ENCODE measurements at places on chromosomes 6 and 20. TPM values are rescaled to one million over a fixed set of nuclear protein-coding genes. Genes with fewer than 3 reads are reported as not detected.
A peak's percentile ranks its signal among the peaks of the same experiment; 100 is the strongest.

C6orf52 gene
- 3.0 TPM for total RNA-seq

HMGN3 gene
- 118 TPM for total RNA-seq

EEF1A2 gene
- 0.74 TPM for total RNA-seq

BACH2 gene
- 0.28 TPM for total RNA-seq

SAMD3 gene
- 0.43 TPM for total RNA-seq

GMPR gene
- total RNA-seq: 1.1 TPM

HUS1B gene
- total RNA-seq: 0.45 TPM

PPP2R5D gene
- 29.5 TPM for total RNA-seq

MICA gene
- total RNA-seq: 7.6 TPM

IL20RA gene
- 0.08 TPM for total RNA-seq

- DNase-seq: no peak
- no peak overlapping the region for H3K4me3 ChIP-seq
- no peaks in the 10 kb centered on the region for H3K4me1 ChIP-seq
- no peaks in the 10 kb centered on the region for H3K36me3 ChIP-seq
- H3K27ac ChIP-seq: no peak overlapping the region
Observed at GRCh38 chr6:132964868-132965382, 150.6 kb downstream of the RPS12 start.

- H3K4me1 ChIP-seq: peaks cover 7% of the 10 kb centered on the region
- no peak for DNase-seq
- no peaks in the 10 kb centered on the region for H3K36me3 ChIP-seq
- H3K4me3 ChIP-seq: no peak overlapping the region
- H3K27me3 ChIP-seq: no peaks in the 10 kb centered on the region
- H3K27ac ChIP-seq: no peak overlapping the region
Observed at GRCh38 chr6:43767553-43768505, 2.2 kb upstream of the VEGFA start.

- H3K27me3 ChIP-seq: no peaks in the 10 kb centered on the region
- DNase-seq: no peak
- H3K4me1 ChIP-seq: no peaks in the 10 kb centered on the region
- no peak overlapping the region for H3K27ac ChIP-seq
Observed at GRCh38 chr6:15520626-15521203, 142.1 kb downstream of the DTNBP1 start.

GRCh38 chr6:170497841-170498301, 55.2 kb downstream of the PSMB1 start:
- H3K27ac ChIP-seq: no peak overlapping the region
- H3K4me3 ChIP-seq: no peak overlapping the region
- no peaks in the 10 kb centered on the region for H3K4me1 ChIP-seq
- no peak for DNase-seq
- H3K27me3 ChIP-seq: no peaks in the 10 kb centered on the region

DNA sequence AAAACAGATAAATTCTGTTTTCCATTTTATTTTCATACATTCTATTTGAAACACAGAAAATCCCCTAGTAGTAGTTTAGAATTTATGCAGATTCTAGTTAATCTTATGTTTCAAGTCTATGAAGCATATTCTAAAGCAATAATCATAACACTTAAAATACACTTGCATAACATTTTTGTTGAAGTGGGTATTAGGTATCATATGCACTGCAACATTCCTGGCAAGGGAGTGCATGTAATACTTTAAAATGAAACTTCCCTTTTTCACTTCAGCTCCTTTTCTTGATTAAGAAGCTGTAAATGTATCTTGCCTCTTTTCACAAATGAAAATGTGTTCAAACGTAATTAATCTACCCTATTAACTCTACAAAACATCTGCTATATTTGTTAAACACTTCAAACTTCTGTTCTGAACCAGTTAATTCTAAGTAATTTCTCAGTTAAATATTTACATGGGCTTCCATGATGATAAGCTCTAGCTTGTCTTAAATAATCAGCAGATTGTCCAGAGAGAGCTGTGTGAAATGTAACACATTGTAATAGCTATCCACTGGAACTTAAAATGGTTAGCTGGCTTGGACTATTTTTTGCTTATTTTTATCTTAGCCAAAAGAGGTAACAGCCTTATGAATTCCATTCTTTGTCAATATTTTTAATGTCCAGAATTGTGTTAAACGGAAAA, 192.8 kb downstream of the COL19A1 start:
- no peaks in the 10 kb centered on the region for H3K27me3 ChIP-seq
- H3K36me3 ChIP-seq: peaks cover 1% of the 10 kb centered on the region
- DNase-seq: no peak
- H3K4me1 ChIP-seq: no peaks in the 10 kb centered on the region
- no peak overlapping the region for H3K4me3 ChIP-seq

- no peak for DNase-seq
- H3K36me3 ChIP-seq: peaks cover 3% of the 10 kb centered on the region
- no peak overlapping the region for H3K27ac ChIP-seq
- H3K4me1 ChIP-seq: no peaks in the 10 kb centered on the region
- H3K4me3 ChIP-seq: no peak overlapping the region
Observed at GRCh38 chr6:100833972-100834574, 47.1 kb downstream of the ASCC3 start.

DNA sequence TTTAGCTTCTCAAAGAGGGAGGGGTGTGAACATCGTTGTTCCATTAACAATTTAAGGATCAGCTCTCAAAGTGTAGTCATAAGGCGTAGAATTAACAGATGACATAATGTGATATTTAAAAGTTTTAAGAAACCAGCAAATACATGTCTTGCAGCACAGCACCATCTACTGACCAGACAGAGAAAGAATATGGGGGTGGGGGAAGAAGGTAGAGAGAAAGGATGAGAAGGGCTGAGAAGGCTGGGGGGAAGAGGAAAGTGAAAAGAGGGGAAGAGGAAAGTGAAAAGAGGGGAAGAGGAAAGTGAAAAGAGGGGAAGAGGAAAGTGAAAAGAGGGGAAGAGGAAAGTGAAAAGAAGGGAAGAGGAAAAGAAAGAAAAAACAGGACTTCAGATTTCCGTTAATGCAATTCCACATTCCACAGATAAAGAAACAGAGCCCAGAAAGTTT, 80.9 kb downstream of the HAO1 start:
- H3K27ac ChIP-seq: no peak overlapping the region
- no peak overlapping the region for H3K4me3 ChIP-seq
- H3K4me1 ChIP-seq: no peaks in the 10 kb centered on the region
- no peaks in the 10 kb centered on the region for H3K36me3 ChIP-seq

DNA sequence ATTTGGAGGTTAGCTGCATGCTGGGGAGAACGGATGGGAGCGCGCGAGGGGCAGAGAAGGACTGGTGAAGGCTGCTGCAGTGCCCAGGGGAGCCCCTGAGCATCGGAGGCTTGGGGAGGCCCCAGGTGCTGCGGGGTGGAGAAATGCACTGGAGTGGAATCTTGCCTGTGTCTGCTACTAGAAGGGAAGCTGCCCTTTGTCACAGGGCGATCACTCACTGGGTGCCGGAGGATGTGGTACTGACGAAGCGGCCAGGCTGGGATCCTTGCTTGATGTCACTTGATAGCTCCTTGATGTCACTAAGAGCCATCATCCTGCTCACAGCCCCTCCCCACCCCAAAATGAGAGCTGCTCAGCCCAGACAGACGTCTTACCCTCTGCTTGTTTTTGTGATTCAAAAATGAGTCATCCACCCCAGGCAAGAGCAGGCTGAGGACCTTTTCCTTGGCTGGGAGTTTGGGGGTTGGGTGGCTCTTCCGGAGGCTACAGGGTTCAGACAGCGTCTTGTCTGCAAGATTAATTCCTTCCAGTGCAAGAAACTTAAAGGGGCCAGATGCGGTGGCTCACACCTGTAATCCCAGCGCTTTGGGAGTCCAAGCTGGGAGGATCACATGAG, 62.6 kb upstream of the PMEPA1 start:
- DNase-seq: no peak
- H3K4me1 ChIP-seq: no peaks in the 10 kb centered on the region
- no peaks in the 10 kb centered on the region for H3K36me3 ChIP-seq
- no peak overlapping the region for H3K4me3 ChIP-seq
- H3K27me3 ChIP-seq: no peaks in the 10 kb centered on the region

DNA sequence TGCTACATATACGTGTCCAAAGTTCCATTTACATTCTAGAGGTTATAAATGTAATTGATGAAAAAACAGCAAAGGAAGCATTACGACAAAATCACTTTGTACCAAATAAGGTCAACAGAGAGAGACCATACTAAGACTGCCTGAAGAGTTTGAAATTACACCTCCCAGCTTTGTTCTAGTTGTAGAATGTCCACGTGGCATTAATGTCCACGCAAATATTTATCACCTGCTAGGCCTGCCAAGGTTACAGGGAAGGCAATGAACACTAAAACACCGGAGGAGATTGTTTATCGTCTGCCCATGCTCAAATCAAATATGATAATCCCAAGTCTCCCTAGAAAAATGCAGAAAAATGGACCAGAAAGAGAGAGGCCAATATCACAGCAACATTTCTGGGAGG, 6.2 kb downstream of the RALGAPA2 start:
- H3K4me3 ChIP-seq: no peak overlapping the region
- no peaks in the 10 kb centered on the region for H3K27me3 ChIP-seq
- H3K36me3 ChIP-seq: no peaks in the 10 kb centered on the region
- DNase-seq: no peak
- H3K4me1 ChIP-seq: peaks cover 13% of the 10 kb centered on the region

- DNase-seq: no peak
- no peak overlapping the region for H3K27ac ChIP-seq
- no peak overlapping the region for H3K4me3 ChIP-seq
- H3K36me3 ChIP-seq: no peaks in the 10 kb centered on the region
- no peaks in the 10 kb centered on the region for H3K4me1 ChIP-seq
Observed at GRCh38 chr20:19720991-19721390, 37.1 kb upstream of the RIN2 start.

DNA sequence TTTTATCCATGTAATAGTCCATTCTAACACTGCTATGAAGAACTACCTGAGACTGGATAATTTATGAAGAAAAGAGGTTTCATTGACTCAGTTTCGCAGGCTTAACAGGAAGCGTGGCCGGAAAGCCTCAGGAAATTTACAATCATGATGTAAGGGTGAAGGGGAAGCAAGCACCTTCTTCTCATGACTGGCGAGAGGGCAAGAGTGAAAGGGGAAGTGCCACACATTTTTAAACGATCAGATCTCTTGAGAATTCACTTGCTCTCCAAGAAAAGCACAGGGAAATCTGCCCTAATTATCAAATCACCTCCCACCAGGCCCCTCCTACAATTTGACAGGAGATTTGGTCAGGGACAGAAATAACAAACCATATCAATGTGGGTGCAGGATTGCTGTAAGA, 859.7 kb downstream of the EPHA7 start:
- H3K27me3 ChIP-seq: no peaks in the 10 kb centered on the region
- no peaks in the 10 kb centered on the region for H3K4me1 ChIP-seq
- H3K27ac ChIP-seq: no peak overlapping the region
- no peaks in the 10 kb centered on the region for H3K36me3 ChIP-seq

- no peaks in the 10 kb centered on the region for H3K4me1 ChIP-seq
- H3K4me3 ChIP-seq: no peak overlapping the region
- no peaks in the 10 kb centered on the region for H3K27me3 ChIP-seq
- no peak overlapping the region for H3K27ac ChIP-seq
- no peak for DNase-seq
Observed at GRCh38 chr6:81842254-81842653, 89.8 kb upstream of the TENT5A start.

- H3K27me3 ChIP-seq: no peaks in the 10 kb centered on the region
- H3K4me1 ChIP-seq: no peaks in the 10 kb centered on the region
- no peak for DNase-seq
- no peak overlapping the region for H3K4me3 ChIP-seq
Observed at GRCh38 chr6:136492409-136492808, 57.8 kb downstream of the MAP7 start.

DNA sequence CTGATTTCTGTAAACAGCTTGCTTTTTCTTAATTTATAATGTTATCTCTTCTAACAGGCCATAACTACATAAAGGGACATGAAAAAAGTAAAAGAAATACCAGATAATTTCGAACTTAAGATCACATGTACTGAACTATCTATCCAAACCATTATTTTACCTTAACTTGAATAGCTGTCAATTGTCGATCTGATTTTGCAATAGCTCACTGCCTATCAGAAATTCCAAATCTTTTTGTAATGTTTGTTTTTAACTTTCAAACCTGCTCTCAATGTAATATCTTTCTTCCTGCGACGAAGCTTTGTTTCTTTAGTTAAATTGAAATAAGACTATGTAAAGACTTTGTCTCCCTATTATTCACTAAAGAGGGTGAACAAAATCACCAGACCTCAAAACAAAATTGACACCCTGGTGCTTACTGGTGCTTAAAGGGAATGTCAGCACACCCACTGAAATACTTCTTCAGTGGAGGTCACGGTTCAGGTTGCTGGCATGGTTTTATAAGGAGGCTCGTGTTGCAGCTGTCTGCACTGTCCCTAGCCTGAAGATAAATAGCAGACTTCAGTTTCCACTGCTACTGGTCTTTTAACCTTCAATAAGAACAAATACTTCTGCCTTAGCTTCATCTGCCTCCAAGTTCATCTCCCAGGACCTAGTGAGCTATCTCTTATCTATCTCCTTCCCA, 117.5 kb upstream of the QKI start:
- H3K4me1 ChIP-seq: no peaks in the 10 kb centered on the region
- DNase-seq: no peak
- H3K27ac ChIP-seq: no peak overlapping the region
- no peaks in the 10 kb centered on the region for H3K36me3 ChIP-seq

DNA sequence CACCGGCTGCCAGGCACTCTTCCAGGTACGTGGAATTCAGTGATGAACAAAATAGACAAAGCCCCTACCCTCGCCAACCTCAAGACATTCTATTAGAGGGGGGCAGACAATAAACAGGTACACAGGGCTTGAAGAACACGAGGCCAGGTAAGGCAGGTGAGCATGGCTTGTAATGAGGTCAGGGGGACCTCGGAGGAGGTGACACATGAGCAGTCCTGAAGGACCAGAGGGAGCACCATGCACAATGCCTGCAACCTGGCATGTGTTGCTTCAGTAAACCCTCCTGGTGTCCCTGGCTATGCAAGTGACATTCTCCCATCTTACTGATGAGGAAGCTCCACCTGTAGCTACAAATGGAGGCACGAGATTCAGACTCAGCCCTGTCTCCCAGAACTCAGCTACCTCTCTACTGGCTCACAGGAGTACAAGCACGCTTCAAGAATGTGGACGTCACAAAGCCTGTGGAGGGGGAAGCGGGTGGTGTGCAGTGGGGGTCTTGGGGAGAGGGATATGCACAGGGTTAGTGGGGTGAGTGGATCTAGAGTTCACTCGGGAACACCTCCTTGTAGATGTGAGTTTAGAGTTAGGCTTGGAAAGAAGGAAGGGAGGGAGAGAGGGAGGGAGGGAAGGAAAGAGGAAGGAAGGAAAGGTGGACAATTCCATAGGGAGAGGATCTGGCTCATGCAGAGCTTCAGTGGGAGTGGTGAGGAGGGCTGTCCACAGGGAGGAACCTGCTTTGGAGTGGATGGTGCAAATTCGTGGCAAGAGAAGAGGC, 7.6 kb upstream of the MAPK13 start:
- H3K36me3 ChIP-seq: no peaks in the 10 kb centered on the region
- H3K27ac ChIP-seq: no peak overlapping the region
- no peaks in the 10 kb centered on the region for H3K27me3 ChIP-seq

- H3K27ac ChIP-seq: no peak overlapping the region
- no peak for DNase-seq
- H3K27me3 ChIP-seq: no peaks in the 10 kb centered on the region
- no peak overlapping the region for H3K4me3 ChIP-seq
Observed at GRCh38 chr6:109961611-109962041, 16.5 kb upstream of the GPR6 start.

GRCh38 chr6:111766201-111766857, 106.9 kb downstream of the FYN start:
- H3K36me3 ChIP-seq: peaks cover 2% of the 10 kb centered on the region
- H3K4me1 ChIP-seq: peaks cover 85% of the 10 kb centered on the region
- no peaks in the 10 kb centered on the region for H3K27me3 ChIP-seq
- peak overlapping the region; percentile 93 for H3K27ac ChIP-seq
- DNase-seq: no peak

GRCh38 chr20:63919130-63919529, 24.2 kb downstream of the DNAJC5 start:
- no peak overlapping the region for H3K27ac ChIP-seq
- peaks cover 3% of the 10 kb centered on the region for H3K4me1 ChIP-seq
- peaks cover 4% of the 10 kb centered on the region for H3K36me3 ChIP-seq
- no peaks in the 10 kb centered on the region for H3K27me3 ChIP-seq
- no peak overlapping the region for H3K4me3 ChIP-seq
- no peak for DNase-seq
